ENCODE measurements at places on chromosomes 13 and 19. TPM values are rescaled to one million over a fixed set of nuclear protein-coding genes. Genes with fewer than 3 reads are reported as not detected.

WDR87 gene
- not detected for total RNA-seq

DNA sequence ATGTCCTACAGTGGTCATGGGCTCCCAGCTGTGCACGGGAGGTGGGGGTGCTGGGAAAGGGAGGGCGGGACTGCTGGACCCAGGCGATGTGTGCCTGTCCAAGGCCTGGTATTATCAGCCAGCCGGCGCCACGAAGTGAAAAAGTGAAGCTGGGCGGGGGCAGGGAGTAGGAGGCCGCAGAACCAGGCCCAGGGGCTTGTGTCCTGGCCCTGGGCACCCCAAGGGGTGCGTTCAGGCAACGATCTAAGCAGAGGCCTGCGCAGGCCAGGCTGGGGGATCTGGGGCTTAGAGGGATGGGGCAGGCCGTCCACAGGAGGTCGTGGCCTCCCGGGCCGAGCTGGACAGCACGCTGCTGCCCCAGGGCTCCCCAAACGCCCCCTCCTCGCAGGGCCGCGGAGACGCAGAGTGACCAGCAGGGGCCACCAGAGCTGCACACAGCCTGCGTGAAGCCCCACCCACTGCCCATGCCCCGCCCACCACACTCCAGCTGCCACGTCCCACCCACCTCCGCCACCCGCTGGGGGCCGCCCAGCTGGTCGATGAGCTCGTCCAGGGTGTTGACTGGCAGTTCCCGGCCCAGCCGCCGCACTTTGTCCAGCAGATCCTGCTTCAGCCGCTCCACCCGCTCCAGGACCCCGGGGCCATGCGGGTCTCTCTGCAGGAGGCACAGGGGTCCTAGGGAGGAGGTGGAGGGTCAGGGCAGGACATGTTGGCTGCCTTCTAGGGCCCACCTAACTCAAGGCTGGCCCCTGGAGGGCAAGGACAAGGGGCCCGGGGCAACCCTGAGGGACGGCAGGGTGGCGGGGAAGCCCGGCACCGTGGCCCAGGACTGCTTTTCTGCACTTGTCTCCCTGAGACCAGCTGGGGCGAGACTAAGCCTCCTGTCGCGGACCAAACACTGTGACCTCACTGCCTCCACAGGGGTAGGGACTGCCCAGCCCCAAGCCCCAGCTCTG is 9.5 kb downstream of the GPX4 start:
- DNase-seq, result peak; percentile 95

DNA sequence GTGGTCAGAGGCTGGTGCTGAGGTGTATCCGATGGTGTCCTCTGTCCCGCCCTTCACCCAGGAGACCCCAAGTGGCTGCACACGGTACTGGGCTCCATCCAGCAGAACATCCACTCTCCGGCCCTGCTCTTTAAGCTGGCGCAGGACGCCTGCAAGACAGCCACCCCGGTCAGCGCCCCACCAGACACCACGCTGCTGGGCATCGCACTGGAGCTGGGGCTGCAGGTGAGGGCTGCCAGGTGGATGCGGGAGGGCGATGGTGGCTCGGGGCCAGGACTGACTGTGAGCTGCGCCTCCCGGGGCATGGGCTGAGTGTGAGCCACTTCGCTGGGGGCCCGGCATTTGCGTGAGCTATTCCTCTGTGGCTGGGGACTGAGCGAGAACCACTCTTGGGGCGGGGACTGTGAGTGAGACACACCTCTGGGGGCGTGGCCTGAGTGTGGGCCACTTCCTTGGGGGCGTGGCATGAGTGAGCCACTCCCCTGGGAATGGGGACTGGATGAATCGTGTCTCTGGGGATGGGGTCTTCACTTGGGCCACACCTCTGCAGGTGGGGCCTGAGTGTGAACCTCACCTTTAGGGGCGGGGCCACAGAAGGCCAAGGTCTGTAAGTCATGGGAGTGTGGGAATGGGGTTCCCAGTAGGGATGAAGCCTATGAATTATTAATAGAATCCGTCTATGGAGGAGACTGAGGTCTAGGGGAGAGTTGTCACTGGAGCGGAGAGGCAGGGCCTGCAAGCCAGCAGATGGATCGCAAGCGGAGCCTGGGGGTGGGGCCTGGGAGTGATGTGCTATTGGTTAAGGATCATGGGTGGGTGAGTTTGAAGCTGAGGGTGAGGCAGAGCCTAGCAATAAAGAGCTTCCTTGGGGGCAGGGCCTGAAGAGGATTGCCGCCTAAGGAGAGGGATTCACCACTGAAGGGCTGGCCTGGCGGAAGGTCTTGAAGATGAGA is 30.5 kb downstream of the ZSWIM4 start:
- DNase-seq, result no peak

DNA sequence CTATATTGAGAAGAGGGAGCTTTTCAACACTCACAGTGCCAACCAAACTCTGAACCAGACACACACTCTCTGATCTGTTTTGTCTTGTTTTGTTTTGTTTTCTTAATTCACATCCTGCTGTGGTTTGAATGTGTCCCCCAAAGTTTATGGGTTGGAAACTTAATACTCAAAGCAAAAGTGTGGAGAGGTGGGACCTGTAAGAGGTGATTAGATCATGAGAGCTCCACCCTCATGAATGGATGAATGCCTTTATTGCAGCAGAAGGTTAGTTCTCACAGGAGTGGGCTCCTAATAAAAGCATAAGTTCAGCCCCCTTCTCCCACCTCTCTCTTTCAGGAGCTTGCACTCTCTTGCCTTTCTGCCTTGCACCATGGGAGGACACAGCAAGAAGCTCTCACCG is 957.1 kb downstream of the PCDH9 start:
- no peak for DNase-seq

DNA sequence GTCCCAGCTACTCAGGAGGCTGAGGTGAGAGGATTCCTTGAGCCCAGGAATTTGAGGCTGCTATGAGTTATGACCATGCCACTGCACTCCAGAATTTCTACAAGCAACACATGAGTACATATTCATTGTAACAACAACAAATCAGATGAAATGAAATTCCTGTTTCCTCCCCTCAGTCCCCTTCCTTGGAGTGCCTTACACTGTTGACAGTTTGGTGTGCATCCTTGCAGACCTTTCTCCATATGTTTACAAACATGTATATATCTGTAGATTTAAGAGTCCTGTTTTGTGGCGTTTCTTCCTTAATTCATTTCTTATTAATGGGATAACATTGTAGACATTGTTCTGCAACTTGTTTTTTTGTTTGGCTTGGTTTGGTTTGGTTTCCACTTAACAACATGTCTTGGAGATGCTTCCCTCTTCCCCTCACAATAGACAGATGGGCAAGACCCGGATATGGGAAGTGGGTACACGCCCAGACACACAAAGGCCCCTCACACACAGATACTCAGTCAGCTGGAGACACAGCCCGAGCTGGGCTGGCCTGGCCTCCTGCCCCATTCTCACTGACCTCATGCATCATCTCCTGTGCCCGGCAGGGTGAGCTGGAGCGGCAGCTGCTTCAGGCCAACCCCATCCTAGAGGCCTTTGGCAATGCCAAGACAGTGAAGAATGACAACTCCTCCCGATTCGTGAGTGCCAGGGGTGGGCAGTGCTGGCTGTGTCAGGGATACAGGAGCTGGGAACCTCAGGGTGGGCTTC is 21.7 kb downstream of the MYH14 start:
- DNase-seq, result no peak

GRCh38 chr19:41384351-41384750 is 8.0 kb downstream of the TMEM91 start:
- DNase-seq, result no peak

Measured in fibroblast of villous mesenchyme (primary cell).